Stimulated activated CD4-positive, alpha-beta T cell treated with anti-CD3 and anti-CD28 coated beads, TNF-alpha, amount 100 ng/mL, for 4 hours (primary cell): ENCODE measurements at places on chromosomes 6 and 20.

GRCh38 chr20:43981540-43981939, 66.9 kb downstream of the TOX2 start:
- no peak for DNase-seq

DNA sequence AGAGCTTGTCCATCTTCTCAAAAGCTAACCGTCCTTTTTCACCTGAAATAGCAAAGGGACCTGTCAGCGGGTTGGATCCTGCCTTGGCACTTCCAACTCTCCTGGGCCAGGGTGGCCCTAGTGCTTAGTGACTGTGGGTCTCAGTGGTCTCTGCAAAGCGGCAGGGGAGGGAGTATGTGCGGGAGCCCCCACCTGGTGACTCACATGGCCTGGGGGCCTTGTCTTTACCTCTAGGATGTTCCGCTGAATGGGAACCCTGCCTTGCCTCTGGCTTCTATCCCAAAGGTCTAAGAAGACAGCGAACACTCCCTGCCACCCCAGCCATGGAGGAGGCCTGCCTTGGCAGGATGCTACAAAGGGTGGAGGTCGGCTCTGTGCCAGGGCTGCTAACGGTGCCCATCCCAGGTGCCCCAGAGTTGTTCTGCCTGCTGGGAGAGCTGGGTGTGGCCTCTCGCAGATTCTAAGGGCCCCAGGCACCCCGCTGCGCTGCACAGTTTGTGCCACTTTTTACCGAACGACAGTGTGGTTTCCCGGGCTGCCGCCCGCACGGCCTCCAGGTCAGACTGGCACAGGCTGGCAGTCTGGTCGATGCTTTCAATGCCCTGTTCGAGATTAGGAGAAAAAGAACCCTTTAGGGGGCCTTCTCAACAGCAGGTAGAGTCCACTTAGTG, 77.2 kb downstream of the PTPN1 start:
- DNase-seq: no peak

DNA sequence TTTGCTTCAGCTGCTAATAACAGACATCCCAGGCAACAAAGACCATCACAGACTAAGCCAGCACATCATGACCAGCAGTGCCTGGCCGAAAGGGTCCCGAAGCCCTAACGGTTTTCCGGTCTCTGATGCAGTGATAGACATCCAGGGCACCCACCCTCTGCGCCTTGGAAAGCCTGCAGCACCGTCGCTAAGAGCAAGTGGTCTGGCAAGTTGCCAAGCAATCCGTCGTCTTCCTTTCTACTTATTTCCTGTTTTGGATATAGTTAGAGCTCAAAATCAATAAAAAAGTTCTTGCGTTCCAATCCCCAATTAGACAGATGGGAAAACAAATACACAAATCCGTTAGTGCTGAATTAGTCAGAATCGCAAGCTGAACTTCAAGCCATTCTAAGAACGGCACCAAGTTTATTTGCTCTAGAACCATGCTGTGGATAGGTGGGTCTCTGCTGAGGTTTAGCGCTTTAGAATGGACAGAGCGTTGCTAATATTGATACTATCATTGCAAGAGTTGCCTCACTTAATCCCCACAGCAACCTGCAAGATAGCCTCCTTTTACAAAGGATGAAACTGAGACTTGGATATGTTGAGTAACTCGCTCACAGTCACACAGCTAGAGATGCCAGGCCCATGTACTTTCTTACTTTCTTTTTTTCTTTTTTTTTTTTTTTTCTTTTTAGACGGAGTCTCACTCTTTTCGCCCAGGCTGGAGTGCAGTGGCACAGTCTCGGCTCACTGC, 163.3 kb upstream of the SNX9 start:
- no peak for DNase-seq

GRCh38 chr6:168371185-168371584, 51.6 kb upstream of the DACT2 start:
- no peak for DNase-seq

DNA sequence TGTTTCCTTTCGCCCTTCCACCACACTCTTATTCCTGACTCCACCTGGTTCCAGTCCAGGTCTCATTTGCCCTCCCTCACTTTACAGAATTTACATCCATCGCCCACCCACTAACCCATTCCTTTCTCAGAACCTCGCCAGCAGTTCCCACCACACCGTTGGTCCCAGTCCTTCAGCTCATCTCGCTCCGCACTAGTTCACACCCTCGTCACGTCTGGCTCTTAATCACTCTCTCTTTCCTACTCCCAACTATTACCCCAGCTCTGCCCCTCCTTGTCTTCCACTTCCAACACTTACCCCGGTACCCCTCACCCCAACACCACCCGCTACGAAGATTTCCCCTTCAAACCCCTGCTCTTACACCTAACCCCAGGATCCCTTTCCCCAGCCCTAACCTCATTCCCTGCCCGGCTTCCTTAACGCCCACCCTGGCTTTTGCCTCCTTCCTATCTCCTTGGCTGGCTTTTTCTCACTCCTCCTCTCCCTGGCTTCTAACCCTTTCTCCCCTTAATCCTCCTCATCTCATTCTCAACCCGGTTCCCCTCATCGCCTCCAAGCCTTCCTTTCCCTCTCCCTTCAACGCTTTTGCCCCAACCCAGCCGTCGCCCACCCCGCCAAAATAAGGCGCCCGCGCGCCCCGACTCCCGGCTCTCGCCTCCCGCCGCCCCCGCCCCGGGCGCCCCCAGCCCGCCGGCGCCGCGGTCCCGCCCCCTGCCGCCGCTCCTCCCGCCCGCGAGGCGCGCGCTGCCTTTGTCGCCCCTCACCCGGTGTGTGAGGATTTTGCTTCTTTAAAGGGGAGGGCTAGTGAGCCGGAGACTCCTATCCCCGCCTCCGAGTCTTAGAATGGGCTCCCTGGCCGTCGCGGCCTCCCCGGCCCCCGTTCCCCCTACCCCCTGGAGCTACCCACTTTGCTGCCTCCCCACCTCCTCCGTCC, 542 bp downstream of the USP49 start:
- no peak for DNase-seq

GRCh38 chr6:155066921-155067680, 72.0 kb downstream of the TIAM2 start:
- DNase-seq: no peak

DNA sequence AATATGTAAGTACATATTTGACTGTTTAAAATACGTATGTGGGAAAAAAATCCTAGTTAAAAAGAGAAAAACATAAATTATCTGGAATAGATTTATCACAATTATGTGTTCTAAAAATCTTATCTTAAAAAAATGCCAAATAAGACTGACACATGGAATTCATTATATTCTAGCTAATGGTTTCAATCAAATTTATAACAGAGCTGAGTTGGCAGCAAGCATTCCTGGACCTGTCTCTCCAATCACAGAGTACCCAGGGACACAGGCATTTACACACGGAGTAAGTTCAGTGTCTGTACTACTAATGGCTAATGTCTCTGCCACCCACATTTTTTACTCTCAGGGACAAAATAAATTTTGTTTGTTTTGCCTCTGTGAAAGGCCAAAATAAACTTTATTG, 122.3 kb downstream of the RPS12 start:
- DNase-seq: no peak

DNA sequence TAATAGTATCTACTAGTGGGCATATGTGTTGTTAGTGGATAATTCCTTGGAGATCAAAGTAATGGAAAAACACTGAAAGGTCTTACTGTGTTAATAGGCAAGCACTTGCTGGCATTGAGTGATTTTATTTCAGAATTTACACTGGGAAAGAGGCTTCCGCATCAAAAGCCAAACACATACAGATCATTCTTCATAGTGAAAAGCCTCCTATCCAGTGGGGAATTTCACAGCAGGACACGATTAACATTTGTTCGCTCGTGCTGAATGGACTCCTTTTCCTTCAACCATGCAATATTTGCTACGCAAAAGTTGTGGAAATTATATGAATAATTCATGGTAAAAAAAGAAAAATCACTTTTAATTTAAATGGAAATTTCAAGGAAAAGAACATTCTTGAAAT, 26.4 kb downstream of the GABRR1 start:
- DNase-seq: no peak

DNA sequence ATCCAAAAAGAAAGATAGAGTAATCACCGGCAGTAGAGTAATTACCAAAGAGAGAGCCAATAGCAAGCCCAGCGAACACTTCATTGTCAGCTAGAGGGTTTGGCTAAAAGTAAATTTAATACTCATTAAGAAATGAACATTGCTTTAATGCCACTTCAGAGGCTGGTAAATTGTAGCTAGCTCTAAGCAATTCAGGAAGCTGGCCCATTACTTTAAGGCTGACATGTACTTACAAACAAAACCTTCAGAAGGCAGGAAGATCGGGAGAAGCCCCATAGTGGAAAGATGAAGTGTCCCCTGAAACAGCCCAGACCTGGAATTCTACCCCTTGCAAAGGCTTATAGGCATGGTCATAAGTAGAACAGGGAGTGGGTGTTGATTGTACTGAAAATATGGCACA, 396.6 kb upstream of the ID4 start:
- no peak for DNase-seq

GRCh38 chr6:149128489-149129145, 188.9 kb upstream of the TAB2 start:
- peak; percentile 12 for DNase-seq

DNA sequence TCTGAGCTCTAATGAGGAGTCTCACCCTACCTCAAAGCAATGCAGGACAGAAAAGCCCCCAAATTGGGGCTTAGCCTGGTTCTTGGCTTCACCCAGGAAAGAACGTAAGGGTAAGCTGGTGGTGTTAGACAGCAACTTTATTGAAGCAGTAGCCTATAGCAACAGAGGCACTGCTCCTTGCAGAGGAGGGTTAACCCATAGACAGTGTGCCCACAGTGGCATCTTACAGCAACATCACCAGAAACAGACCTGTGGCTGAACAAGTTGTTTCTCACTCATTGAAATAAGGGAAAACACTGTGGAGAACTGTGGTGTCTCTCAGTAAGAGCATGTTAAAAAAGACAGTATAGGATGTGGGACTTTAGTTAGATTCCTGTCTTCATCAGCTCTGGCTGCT, 80.4 kb upstream of the SPTLC3 start:
- DNase-seq: no peak

- no peak for DNase-seq
Observed at GRCh38 chr6:149095842-149096241, 221.7 kb upstream of the TAB2 start.

DNA sequence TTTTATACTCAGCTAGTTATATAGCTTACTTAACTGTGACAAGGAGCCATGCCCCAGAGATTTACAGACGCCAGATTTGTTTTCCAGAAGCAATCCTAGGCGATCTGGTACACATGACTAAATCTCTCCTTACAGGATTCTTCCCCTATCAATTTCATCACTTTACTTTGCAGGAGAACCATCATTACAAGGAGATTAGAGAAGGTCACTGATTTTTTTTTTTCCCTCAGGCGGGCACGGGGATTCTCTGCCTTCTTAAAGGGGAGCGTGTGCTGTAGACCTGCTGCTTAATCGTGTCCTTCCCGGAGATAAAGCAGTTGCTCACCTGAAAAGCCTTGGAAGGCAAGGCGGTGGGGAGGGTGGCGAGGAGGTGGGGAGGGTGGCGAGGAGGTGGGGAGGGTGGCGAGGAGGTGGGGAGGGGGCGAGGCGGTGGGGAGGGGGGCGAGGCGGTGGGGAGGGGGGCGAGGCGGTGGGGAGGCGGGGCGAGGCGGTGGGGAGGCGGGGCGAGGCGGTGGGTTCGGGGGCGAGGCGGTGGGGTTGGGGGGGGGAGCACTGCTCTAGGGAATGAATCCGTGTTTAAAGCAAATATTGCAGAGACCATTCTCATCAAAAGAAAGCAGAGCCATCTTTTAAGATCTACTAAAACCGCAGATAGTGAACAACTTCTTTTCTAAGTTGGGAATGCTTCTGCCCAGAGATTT, 14.3 kb upstream of the MRAP2 start:
- no peak for DNase-seq

DNA sequence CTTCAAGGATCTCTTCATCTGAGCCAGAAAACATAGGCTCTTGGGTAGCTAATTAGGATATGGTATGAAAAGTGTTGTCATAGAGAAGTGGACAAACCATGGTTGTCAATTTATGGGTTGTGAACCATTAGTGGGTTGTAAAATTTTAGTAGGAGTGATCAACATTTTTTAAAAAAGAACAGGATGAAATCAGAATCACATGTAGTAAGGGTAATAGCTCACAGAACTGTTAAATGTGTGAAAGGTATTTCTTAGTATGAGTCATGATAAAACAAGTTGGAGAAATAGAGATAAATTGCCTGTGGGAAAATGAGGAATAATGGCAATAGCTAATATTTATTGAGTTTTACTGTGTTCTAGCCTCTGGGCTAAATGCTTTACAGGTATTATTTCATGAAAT, 113.4 kb downstream of the MAP3K4 start:
- no peak for DNase-seq
